ENCODE measurements at places on chromosomes 5 and 9.

GRCh38 chr5:153523211-153523610, 32.7 kb downstream of the GRIA1 start:
- no peak for DNase-seq

- peak; percentile 77 for DNase-seq
These were observed 24.9 kb downstream of the PCDHGC5 start for GRCh38 chr5:141513627-141514329.

GRCh38 chr9:14466828-14467227, 152.9 kb upstream of the NFIB start:
- no peak for DNase-seq

DNA sequence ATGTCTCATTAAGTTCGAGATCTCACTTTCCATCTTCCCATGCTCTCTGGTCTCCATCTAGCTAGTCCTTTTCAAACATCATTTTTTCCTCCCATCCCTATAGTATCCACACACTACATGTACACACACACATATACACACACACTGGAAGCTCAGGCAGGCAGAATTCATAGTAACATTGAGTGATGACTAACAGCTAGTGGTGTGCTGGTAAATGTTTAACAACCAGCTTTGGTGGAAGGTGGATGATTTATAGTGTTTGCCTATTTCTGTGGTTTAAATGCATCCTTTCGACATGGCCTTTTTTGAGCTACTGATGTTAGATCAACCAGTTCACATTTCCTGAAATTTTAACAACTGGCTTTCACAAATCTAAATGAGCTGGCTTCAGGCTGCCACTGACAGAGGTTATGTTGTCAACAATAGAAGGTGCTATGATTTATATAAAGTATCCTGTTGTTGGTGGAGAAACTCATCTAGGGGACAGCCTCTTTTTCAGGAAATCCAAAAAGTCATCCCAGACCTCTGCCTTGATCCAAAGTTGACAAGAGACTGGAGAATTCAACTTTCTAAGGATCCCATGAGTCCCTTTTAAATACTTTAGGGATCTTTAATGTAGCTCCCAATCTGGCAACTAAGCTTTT, 117.8 kb downstream of the CCDC192 start:
- DNase-seq: no peak

- no peak for DNase-seq
These were observed 46.6 kb downstream of the CD180 start for GRCh38 chr5:67149951-67150523.

- DNase-seq: no peak
These were observed 238.9 kb downstream of the RFK start for GRCh38 chr9:76155361-76155760.

- peak; percentile 59 for DNase-seq
These were observed 159.1 kb downstream of the CSNK1G3 start for GRCh38 chr5:123671042-123671441.

GRCh38 chr5:69148981-69149675, 17.8 kb upstream of the CCNB1 start:
- DNase-seq: no peak

Data from stimulated activated naive CD8-positive, alpha-beta T cell treated with anti-CD3 and anti-CD28 coated beads, Interleukin-15, Interleukin-2, amounts not matched to agents 100 U/mL and 50 U/mL, for 24 hours (primary cell).